ENCODE measurements at places on chromosomes 2 and 18.

- DNase-seq: no peak
Measured at GRCh38 chr2:241516520-241516965, 8.2 kb upstream of the STK25 start.

DNA sequence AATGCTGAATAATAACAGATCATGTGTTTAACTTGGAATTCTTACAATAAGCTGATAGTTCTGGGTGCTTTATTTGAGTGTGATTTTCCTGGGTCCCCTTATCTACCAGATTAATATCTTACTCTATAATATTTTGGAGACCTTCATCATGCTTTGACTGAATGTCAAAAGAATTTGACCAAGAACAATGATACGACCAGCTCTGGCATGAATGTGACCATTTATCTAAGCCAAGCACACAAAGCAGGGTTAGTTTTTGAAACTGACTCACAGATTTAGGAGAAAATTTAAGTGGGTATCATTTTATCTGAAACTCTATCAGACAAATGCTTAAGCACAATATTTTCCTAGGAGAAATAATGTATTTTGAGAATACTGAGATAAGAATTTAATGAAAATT lies 677.0 kb downstream of the NYAP2 start:
- no peak for DNase-seq

GRCh38 chr2:150133623-150134022 lies 353.8 kb downstream of the RND3 start:
- DNase-seq: no peak

DNA sequence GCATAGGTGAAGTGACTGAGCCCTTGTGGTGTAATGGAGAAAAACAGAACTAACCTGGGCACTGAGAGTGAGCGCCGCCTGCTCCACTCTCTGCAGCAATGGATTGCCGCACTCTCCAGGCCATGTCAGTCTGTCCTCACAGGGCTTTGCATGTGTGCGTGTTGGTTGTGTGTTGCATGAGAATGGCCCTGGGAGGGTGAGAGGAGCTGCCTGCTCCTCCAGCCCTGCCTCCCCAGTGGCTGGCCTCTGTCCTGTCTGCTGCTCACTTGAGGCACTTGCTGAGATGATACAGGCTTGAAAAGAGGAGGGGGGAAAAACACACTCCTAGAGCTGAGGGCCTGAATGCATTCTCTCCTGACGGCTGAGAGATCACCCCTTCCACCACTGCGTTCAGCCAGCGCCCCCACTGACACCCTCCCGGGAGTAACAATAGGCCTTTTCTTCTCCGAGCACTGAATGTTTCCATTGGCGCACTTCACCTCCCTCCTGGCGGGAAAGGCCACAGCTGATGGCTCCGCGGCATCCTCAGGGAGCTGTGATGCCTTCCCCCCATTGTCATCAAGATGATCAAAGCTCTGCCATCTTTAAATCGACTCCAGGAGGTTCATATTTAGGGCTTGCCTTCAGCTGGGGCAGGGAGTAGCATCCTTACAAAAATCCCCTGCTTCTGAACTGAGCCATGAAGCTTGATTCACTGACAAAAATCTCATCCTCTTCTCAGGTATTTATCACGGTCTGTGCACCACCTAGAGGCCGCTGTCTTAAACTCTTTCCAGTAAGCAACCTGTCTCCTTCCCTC lies 49.9 kb upstream of the DAPL1 start:
- no peak for DNase-seq

DNA sequence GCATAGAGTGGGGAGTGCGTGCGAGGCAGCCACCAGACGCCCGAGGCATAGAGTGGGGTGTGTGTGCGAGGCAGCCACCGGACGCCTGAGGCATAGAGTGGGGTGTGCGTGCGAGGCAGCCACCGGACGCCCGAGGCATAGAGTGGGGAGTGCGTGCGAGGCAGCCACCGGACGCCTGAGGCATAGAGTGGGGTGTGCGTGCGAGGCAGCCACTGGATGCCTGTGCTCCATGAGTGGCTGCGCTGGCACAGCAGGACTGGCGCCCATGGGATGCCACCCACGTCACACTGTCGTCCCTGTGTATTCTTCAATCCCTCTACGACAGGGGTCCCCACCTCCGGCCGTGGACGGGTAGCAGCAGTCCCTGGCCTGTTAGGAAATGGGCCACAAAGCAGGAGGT lies 221.9 kb downstream of the HDAC4 start:
- no peak for DNase-seq

DNA sequence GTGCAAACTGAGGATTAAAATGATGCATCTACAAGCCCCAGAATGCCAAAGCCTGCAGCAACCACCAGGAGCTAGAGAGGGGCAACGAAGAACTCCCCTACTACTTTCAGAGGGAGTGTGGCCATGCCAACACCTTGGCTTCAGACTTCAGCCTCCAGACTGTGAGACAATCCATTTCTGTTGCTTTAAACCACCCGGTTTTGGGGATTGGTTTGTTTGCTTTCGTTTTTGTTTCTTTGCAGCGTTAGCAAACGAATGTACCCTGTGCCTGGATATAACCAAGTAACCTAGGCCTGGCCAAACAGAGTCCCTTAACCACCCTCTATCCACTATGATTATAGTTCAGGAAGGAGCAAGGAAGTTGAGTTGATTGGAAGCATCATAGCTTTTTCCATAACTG lies 171.2 kb upstream of the NCK2 start:
- no peak for DNase-seq

DNA sequence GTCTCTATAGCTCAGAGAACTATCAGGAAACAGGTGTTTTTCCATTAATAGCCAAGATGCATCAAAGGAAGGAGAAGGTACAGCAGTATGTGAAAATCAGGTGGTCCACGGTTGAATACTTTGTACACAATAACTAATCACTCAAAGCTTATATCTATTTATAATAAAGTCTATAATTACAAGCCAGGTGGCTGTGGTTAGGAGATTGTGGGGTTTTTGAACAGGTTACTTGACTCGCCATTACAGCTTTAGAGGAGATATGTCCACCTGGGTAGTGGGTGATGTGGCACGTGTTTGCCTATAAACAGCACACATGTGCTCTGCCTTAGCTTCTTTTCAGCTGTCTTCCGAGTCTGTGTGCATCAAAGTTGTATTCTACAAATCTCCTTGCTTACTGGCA lies 892.2 kb upstream of the ZEB2 start:
- DNase-seq: no peak

- no peak for DNase-seq
Measured at GRCh38 chr2:26424221-26424620, 22.5 kb downstream of the DRC1 start.

DNA sequence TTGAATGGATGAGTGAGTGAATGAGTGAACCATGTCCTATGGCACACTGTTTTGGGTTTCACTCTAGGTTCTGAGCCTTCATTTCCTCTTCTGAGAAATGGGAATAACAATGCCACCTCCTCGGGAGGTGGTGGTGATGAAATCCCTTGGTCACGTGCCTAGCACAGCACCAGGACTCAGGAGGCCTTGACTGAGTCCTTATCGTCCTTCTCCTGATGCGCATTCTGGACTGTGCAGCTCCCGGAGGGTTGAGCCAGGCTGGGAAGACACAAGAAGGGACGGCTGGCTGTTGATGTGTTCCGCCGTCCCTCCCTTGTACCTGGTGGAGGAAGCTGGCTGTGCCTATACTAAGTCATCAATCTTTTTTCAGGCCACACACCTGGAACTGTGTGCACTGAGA lies 437.3 kb downstream of the ZNF521 start:
- DNase-seq: no peak

DNA sequence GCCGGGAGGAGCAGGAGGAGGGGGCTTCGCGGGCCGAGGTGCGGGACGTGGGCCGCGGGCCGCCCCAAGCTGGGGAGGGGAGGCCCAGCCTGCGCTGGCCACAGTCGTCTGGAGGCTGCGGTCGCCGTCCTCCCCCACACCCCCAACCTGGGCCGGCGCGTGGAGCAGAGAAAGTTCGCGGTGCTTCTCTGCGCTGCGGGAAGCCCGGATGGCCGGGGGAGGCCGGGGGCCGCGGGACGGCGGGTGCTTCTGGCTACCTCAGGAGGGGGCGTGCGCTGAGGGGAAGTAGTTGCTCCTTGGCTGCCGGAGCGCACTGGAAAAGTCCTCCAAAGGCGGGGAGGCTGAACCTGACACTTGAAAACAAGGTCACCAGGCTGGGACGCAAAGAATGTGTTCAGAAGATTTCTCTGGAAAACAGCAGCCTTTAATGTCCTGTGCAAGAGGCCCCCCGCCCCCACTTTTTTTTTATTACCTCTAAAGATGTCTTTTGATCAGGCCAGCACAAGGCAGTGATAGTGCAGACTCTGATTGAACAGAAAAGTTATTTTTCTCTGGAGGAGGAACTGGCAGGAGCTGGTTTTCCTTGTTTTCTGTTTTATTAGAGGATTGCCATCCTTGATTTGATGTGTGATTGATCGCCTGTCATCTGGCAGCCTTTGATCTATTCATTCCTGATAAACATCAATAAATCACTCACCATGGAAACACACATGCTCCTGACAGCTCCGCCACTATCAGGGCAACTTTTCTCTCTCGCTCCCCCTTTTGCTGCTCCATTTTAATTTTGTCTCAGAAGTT lies 1.6 kb downstream of the TSHZ1 start:
- peak; percentile 62 for DNase-seq
